ENCODE measurements at places on chromosomes 11 and 22.

DNA sequence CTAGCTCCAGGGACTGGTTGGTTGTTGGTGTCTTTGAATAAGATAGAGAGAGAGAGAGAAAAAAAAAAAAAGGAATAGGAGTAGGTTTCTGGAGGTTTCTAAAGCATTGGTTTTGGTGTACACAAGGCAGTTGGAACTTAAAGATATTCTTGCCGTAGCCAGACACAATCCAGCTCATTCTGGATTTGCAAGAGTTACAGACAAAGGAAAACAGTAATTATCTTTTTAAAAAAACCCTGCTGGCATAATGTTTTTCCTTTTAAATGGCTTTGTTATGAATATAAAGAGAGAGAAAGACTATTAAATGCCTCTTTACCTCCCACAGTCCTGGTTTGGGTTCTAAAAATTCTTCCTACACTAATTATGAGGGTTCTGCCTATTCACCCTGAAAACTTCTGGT, 120.4 kb upstream of the RAG2 start:
- DNase-seq = no peak

DNA sequence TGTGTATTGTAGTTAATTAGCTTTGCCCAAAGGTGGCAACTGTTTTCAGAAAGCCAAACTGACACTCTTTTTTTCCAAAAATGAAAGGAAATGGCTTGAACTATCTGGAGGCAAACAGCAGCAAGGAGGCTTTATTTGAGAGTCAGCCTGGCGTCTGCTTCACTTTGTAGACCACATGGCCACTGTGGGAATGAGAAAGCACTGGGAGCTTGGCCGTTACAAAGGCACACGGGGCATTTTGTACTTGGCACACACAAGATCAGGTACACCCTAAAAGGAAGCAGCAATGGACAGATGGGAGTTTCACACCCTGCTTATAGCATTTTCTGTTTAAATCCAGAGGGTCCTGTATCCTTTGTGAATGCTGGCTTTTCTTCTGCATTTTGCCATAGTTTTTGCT, 126.3 kb downstream of the MPPED2 start:
- no peak for DNase-seq

DNA sequence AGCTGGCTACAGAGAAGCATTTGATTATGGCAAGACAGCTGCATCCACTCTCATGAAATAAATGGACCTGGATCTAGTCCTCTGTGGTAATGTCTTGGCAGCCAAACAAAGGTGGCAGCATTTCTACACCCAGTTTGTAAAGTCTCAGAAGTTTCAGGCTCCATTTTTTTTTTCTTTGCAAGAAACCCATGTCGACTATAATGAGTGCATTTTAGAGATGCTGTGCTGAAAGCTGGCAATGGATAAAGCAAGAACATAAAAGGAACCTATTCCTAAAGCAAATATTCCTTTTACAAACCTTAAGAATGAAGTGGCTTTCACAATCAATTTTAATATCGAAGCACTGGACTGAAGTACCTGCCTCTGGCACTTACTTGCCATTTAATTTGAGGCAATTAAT, 33.5 kb downstream of the THAP12 start:
- no peak for DNase-seq

DNA sequence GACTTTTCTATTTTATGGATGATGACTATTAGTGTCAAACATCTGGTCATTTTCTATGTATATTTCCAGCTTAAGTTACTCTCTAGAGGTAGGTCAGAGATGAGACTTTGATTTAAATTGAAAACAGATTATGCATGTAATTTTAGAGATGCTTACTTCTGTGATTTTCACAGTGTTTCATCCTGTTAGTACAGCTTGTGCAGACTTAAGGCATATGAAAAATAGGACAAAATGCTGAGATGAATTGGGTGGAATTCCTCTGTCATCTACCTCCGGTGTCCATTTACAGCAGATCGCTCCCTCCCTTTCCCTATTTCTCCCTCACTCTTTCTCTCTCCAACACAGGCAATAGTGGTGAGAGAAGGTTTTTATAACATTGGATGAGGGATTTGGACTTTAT, 14.1 kb downstream of the JAM3 start:
- no peak for DNase-seq

DNA sequence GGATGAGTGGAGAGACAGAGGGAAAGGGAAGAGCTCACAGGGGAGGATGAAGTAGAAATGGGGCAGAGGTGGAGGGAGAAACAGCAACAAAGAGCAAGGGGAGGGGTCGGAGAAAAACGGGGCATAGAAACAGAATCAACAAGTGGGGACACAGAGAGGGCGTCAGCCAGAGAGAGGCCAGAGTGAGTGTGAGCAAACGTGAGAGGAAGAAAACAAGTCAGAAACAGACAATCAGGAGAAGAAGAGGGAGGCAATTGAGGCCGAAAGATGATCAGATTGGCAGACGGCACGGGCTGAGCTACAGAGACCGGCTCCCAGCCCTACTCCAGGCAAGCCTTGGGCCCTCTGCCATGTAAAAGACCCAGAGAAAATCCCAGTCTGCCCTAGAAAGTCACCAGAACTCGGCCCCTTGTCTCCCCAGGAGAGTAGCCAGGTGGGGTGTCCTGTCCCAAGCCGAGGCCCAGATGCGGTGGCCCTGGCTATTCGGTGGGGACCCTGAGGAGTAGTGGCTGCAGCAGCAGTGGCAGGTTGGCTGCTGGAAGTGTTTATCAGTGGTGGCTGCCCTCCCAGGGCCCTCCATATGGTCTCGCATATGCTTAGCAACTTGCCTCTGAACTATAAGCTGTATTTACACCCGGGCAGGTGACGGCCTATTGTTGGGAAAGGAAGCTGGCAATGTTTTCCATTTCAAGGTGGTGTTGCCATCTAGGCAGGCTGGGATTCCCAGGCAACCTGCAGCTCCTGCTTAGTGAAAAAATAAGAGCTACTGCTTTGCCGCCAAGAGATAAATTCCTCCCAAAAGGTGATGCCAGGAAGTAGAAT, 14.8 kb upstream of the TSPAN18 start:
- DNase-seq = no peak

Data from GM12892 (cell line).